ENCODE measurements at places on chromosomes 5 and 9. TPM values are rescaled to one million over a fixed set of nuclear protein-coding genes. Genes with fewer than 3 reads are reported as not detected.
A peak's percentile ranks its signal among the peaks of the same experiment; 100 is the strongest.

- H3K4me1 ChIP-seq, result peaks cover 28% of the 10 kb centered on the region
- no peak for DNase-seq
- no peaks in the 10 kb centered on the region for H3K36me3 ChIP-seq
- H3K27me3 ChIP-seq, result peaks cover 6% of the 10 kb centered on the region
- H3K27ac ChIP-seq, result no peak overlapping the region
These were observed 115.4 kb downstream of the EGFLAM start for GRCh38 chr5:38373743-38374142.

DNA sequence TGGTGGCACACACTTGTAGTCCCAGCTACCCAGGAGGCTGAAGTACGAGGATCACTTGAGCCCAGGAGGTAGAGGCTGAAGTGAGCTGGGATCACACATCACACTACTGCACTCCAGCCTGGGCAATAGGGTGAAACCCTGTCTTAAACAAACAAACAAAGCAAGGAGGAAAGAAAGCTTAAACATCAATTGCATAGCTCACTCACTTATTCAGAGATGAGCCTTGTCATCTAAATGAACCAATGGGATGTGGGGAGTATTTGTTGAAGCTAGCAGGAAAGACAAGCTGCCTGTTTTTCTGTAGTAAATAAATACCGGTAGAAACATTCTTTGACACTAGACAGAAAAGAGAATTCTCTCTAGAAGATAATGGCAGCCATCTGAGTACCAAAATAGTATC lies 161.0 kb upstream of the SLC12A2 start:
- DNase-seq, result no peak
- H3K27me3 ChIP-seq, result no peaks in the 10 kb centered on the region
- H3K4me3 ChIP-seq, result no peak overlapping the region

GRCh38 chr5:31322946-31323345 lies 129.5 kb downstream of the CDH6 start:
- DNase-seq, result no peak
- H3K27me3 ChIP-seq, result no peaks in the 10 kb centered on the region
- no peaks in the 10 kb centered on the region for H3K36me3 ChIP-seq
- no peaks in the 10 kb centered on the region for H3K4me1 ChIP-seq

- H3K27ac ChIP-seq, result no peak overlapping the region
- no peaks in the 10 kb centered on the region for H3K36me3 ChIP-seq
- no peaks in the 10 kb centered on the region for H3K4me1 ChIP-seq
- no peak overlapping the region for H3K4me3 ChIP-seq
- DNase-seq, result no peak
These were observed 556.0 kb downstream of the EBF1 start for GRCh38 chr5:158543539-158544387.

DNA sequence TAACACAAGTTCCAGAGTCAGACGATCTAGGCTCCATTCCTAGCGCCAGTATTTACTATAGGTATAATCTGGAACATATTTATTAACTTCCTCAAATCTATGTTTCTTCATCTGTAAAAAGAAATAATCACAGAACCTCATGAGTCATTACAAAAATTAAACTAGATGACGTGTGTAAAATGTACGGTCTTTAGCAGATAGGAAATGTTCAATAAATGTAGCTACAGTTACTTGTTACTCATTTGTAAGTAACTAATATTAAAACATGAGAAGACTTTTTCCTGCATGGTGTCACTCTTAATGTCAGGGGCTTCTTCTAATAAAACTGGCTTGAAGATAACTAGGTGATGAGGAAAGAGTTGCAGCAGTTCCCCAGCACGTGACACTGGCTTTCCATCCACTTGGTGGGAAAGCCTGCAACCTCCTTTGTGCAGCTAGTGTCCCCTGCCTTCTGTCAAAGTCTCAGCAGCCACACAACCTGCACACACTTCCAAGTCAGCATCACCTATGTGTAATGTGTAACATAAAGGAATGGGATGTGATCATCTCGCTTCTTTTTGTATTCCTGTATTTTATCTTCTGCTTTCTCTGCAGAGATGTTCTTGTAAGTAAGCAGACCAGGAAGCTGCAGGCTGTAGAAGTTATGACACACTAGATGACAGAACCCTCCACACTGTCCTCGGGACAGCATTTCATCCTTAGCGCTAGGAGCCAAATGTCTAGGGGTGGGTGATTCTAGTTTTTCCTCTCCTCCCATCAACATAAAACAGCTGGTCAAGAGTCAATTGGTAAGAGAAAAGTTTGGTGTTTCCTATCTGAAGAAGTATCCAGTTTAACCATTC lies 1.8 kb upstream of the JAKMIP2 start:
- H3K4me3 ChIP-seq, result no peak overlapping the region
- no peak overlapping the region for H3K27ac ChIP-seq
- no peaks in the 10 kb centered on the region for H3K36me3 ChIP-seq
- no peak for DNase-seq
- H3K4me1 ChIP-seq, result peaks cover 7% of the 10 kb centered on the region
- peaks cover 2% of the 10 kb centered on the region for H3K27me3 ChIP-seq

DNA sequence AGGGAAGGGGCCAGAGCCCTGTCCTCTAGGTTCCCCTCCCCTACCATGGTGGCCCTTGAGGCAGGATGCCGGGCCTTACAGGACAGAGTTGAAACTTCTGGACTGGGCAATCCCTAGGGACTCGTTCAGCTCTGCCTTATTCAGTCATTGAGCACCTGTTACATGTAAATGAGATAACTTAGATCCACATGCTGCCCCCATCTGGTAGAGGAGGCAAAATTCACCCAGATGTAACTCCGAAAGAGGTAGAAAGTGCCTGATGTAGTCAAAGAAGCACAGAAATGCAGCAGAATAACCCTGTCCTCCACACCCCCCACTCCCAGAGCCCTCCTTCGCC lies 1.5 kb downstream of the GGTA1 start:
- H3K4me1 ChIP-seq, result peaks cover 21% of the 10 kb centered on the region
- peak overlapping the region; percentile 14 for H3K4me3 ChIP-seq
- no peak overlapping the region for H3K27ac ChIP-seq
- no peaks in the 10 kb centered on the region for H3K36me3 ChIP-seq
- no peak for DNase-seq
- peaks cover 63% of the 10 kb centered on the region for H3K27me3 ChIP-seq

DNA sequence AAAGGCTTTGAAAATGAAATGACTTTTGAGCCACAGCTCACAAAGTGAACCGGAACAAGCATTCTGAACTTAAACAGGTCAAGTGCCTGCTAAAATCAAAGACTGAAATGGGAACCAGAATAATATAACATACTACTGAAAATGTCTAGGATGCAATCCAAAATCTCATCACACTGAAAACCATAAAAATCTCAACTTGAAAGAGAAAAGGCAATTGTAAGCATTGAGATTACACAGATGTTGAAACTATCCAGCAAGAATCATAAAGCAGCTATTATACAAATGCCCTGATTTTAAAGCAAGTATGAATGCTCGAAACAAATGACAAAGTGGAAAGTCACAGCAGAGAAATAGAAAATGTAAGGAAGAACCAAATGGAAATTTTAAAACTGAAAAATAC lies 211.5 kb upstream of the GAS1 start:
- H3K4me1 ChIP-seq, result no peaks in the 10 kb centered on the region
- no peak overlapping the region for H3K4me3 ChIP-seq
- H3K36me3 ChIP-seq, result no peaks in the 10 kb centered on the region
- no peak overlapping the region for H3K27ac ChIP-seq

Gene ABO
- 0.06 TPM for total RNA-seq

Gene ARL15
- 21.6 TPM for total RNA-seq
